ENCODE measurements at places on chromosomes 1 and 21. TPM values are rescaled to one million over a fixed set of nuclear protein-coding genes. Genes with fewer than 3 reads are reported as not detected.

DNA sequence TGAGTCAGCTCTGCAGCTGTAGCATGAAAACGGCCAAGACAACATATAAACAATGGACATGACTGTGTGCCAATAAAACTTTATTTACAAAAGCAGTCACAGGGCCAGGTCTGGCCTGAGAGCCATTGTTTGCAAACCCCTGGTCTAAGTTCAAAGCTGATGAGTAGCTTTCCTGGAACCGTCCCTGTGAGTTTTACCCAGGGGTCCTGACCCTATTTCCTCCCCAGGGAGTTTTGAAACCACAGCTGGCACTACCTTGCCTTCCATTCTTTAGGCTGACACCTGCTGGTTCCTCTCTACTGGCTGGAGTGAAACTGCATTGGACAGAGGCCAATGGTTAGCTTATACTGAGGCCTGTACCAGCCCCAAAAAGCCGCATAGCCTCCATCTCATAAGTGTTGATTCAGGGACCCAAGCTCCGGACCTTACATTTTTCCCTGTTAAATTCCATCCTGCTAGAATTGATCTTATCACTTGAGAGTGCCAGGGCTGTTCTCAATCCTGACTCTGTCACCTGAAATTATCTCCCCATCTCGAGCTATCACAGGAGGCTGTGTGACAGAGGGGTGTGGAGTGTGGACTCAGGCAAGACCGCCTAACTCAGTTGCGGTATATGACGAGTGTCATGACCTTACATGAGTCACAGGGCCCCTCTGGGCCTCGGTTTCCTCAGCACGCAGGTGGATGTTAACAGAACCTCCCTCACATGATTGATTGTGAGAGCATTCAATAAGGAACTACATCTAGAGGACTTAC lies 343.6 kb downstream of the NPHP4 start:
- no peak for DNase-seq

DNA sequence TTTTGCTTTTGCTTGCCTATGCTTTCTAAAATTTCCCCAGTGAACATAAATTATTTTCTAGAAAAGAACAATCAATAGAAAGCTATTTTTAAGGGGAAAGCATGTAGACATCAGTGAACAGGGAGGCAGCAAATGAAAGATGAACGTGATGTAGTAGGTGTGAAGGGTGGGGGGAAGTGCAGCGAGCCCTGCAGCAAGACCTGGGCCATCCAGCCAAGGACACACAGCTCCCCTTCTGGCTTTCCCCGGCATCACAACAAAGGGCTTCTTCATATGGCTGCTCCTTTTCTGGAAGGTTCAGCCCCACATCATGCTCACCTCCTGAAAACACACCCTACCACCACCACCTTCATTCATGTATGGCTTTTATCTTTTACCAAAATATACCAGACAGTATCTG lies 109.2 kb upstream of the ETS2 start:
- no peak for DNase-seq

DNA sequence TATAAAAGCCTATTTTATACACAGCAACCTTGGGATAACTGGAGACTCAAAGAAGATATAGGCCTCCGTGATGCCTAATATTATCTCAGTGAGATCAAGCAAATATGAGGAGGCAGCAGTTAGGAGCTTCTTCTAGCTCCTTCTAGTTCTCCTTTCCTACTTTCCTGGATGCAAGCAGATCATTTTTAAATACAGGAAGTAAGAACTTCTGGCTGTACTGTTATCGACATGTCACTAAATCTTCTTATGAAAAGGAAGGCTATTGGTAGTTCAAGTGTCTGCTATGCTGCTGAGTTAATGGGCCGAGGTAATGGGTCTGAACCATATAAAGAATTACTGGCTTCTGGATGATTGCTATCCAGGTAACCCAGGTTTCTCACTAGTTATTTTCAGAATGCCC lies 15.9 kb downstream of the HSPA13 start:
- no peak for DNase-seq

DNA sequence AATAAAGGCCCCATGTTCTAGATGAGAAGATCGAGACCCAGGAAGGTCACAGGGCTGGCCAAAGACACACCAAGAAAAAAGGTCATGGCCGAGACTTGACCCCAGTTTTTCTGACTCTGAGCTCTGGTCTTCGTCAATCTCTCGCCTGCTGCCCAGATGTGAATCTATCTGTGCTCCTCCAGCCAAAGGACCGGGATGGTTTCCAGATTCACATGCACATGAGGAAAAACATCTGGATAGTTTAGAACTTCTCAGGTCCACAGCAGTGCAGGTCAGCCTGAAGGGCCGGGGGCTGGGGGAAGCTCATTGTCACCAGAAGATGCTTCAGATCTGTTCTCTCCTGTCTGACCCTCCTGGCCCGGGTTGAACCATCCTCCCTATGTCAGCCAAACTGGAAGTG lies 49.0 kb downstream of the KCNN3 start:
- DNase-seq, result peak; percentile 68

GRCh38 chr1:2587071-2587859 lies 688 bp downstream of the PRXL2B start:
- DNase-seq, result peak; percentile 19

DNA sequence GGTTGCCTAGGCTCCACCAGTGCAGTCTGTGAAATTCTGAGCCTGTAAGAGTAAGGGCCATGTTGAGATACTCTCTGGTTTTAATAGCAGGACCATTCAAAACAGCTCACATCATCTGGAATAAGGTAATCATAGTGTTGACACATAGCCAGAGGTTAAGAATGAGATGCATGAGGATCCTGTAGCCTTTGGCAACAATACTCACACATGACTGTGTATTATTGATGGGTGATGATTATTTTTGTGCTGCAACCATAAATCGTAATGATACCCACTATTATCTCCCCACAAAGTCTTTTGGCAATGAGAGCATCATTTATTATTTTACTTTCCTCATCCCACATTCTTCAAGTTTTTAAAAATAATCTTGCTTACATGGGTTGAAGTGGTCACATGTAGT lies 35.5 kb downstream of the KCNK2 start:
- DNase-seq, result peak; percentile 86

The IL6R gene
- 5.3 TPM for total RNA-seq

The CD52 gene
- not detected for total RNA-seq

The TIE1 gene
- 0.81 TPM for total RNA-seq
